Smooth muscle cell of bladder (primary cell): ENCODE measurements at places on chromosomes 3 and 15. TPM values are rescaled to one million over a fixed set of nuclear protein-coding genes. Genes with fewer than 3 reads are reported as not detected.

Gene PLA2G4B
- 0.71 and 0.92 TPM in 2 replicates for total RNA-seq

Gene ZNF80
- total RNA-seq = not detected in 2 replicates

Gene SIDT1
- total RNA-seq = under 0.01 TPM in 1 of 2 replicates, not detected in the other

Gene CTXN2
- not detected in 2 replicates for total RNA-seq

Gene ADAMTS7
- total RNA-seq = 3.8 and 4.1 TPM in 2 replicates

Gene ITIH4
- total RNA-seq = 1.2 and 1.6 TPM in 2 replicates

Gene PLD1
- total RNA-seq = 21.4 and 38.7 TPM in 2 replicates

Gene POPDC2
- total RNA-seq = under 0.01 and 0.37 TPM in 2 replicates

Gene RASGRP1
- 0.37 and 0.43 TPM in 2 replicates for total RNA-seq

Gene CLRN1
- not detected in 2 replicates for total RNA-seq

Gene LRRC34
- total RNA-seq = 1.1 and 1.4 TPM in 2 replicates

Gene PSMD6
- total RNA-seq = 92.4 and 94.0 TPM in 2 replicates

Gene LSMEM2
- not detected in 2 replicates for total RNA-seq

Gene GRK7
- 0.09 TPM in 1 of 2 replicates, not detected in the other for total RNA-seq

Gene PCOLCE2
- 60.7 and 197 TPM in 2 replicates for total RNA-seq

Gene MEIS2
- total RNA-seq = 53.5 and 102 TPM in 2 replicates

Gene C3orf18
- 9.4 and 16.0 TPM in 2 replicates for total RNA-seq

Gene GMNC
- not detected in 2 replicates for total RNA-seq
